ENCODE measurements at places on chromosomes 4 and X. TPM values are rescaled to one million over a fixed set of nuclear protein-coding genes. Genes with fewer than 3 reads are reported as not detected.

DNA sequence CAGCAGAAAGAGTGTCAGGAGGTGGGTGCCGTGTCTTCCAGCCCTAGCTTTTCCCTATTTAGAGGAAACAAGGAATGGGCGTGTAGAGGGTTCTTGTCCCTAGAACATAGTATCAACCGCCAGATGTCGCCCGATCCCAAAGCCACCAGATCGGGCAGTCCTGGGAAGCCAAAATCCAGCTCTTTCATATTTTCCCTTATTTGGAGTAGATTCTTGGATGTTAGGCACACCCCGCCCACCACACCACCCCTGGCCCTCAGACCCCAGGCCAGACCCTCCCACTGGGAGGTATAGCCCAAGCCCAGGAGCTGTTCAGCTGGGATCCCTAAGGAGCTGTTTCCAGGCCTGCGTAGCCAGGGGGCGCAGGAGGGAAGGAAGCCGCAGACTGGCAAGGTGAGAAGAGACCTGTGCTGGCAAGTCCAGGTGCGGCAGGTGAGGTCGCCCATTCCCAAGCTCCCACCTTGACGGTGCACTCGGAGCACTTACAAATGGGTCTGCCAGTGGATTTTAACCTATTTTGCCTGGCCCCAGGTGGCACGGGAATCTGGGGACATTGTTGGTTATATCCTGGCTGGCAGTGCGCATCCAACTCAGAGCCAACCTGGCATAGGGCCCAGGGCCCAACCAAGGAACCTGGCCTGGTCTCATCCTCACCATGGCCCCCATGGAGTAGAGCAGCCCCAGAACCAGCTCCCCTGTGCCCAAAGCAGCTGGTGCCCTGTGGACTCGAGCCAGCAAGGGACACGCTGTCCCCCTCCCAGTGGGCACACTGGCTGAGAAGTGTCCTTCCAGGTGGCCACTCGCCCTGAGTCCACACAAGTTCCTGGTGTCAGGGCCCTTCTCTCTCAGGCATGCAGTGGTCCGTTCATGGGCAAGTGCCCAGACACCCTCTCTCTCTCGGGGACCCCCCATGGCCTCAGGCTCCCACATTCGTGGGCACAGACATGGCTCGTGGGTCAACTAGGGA is 811 bp downstream of the FLNA start:
- DNase-seq = no peak

Gene PRSS12
- total RNA-seq = 0.23 TPM

Gene RAB39B
- 0.19 TPM for total RNA-seq

- no peak for DNase-seq
Observed at GRCh38 chr4:176137631-176138030, 57.8 kb downstream of the SPATA4 start.

Gene TMEM255A
- 1.6 TPM for total RNA-seq

DNA sequence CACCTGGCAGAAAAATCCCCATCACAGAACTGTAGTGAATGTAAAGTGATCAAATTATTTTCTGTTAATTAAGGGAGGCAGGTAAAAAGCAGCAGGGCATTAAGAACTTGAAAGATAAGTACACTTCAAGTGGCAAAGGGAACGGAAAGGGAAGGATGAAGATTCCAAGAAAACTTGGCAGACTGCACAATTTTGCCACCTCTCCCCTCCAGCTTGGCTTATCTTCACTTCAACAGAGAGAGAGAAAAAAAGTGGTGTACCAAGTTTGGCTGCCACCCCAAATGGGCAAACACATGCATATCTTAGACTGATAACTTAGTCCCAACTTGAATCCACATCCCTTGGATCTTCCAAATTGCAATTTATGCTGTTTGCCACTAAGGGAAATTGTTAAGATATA is 598.1 kb upstream of the ACTRT1 start:
- no peak for DNase-seq

DNA sequence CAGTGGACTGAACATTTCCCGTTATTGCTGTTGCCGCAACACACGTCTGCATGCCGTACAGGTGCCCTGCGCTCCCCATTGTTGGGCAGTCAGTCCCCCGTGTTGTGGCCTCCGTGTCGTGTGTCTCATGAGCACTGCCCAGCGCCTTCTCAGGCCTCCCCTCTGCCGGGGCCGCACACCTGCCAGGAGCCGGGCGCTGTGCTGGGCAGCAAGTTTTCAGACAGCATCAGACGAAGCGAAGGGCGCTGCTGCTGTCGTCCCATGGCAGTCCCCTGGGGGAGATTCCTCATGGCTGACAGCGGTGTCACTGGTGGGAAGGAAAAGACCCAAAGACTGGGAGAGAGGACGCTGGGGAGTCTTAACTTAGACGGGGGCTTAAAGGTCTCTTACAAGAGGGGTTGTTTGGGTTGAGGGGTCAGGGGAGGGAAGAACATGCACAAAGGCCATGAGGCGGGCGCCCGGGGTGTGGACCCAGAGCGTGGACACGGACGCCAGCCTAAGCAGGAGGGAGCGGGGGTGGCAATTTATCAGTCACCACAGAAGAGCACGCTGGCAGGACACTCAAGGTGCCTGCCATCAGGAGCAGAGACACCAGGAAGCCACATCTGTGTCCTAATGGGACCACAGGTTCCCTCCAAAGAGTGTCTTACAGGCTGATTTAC is 47.3 kb downstream of the RGS12 start:
- no peak for DNase-seq

- DNase-seq = no peak
Observed at GRCh38 chr4:150050566-150050965, 27.7 kb upstream of the DCLK2 start.

DNA sequence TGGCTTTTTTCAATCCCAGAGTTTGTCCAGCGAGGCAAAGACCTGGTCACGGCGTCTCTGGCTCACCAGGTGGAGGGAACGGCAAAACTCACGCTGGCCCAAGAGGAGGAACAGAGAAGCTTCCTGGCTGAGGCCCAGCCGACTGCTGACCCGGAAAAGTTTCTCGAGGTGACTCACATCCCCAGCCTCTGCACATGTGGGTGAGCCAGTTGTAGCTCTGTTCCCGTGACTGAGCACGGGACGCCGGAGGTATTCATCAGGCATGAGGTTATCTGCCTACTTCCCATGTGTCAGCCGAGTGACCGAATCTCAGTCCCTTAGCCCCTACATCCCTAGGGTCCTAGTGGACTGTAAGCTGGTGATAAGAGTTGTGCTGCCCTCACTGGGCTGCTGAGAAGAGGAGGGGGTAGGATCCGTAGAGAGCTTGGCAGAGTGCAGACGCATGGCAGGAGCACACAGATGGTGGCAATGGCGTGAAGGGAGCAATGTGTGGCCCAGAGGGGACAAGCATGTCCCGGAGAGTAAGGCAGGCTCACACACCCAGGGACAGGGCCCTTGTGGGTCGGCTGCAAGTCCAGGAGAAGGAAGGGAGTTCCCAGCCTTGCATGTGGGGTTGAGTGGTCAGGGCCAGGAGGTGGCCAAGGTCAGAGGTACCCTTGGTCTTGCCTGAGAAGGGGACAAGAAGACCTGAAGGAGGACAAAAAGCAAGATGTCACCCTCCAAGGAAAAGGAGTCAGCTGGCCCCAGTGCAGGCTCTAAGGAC is 42.9 kb downstream of the EVC start:
- DNase-seq = no peak

Data from posterior vena cava (tissue), 2 donors.